ENCODE measurements at places on chromosomes 4 and X.

DNA sequence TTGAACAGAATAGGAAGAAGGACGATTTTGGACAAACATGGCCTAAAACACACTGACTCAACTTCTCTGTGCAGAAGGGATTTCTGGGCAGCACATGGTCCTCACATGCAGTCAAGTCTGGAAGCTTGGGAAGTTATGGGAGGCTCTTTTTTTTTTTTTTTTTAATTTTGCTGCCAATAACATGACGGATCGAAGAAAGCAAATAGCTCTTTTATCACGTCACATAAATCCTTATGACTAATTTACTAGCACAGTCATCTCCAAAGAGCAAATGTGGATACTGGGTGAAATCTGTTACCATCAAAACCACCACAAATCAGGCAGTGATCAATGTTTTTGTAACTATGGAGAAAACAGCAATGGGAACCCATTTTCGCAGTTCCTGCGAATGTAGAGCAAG lies 193.3 kb upstream of the FAM9B start:
- DNase-seq, result peak; percentile 5

DNA sequence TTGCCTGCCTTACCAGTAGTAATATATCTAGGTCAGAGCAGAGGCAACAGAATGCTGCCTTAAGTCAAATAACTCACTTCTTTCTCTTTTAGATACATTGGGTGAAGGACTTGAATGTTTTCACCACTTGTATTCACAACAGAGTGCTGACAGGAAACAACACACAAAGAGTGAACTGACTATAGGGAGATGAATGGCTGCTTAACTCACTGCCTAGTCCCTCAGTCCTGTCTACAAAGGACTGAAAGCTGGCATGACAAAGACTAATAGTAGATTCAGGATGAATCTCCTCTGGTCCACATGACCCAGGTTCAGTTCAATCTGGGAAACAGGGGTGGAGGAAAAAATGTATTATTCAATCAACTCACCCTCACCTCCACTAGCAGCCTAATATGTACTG lies 134.2 kb downstream of the GALNTL6 start:
- DNase-seq, result no peak

- DNase-seq, result no peak
Observed at GRCh38 chrX:70292788-70293187, 2.9 kb downstream of the KIF4A start.

GRCh38 chrX:23435108-23435507 lies 100.5 kb downstream of the PTCHD1 start:
- no peak for DNase-seq

GRCh38 chr4:128427832-128428366 lies 140.3 kb upstream of the PGRMC2 start:
- DNase-seq, result no peak

- DNase-seq, result no peak
Observed at GRCh38 chrX:117327373-117327772, 789.2 kb downstream of the KLHL13 start.

DNA sequence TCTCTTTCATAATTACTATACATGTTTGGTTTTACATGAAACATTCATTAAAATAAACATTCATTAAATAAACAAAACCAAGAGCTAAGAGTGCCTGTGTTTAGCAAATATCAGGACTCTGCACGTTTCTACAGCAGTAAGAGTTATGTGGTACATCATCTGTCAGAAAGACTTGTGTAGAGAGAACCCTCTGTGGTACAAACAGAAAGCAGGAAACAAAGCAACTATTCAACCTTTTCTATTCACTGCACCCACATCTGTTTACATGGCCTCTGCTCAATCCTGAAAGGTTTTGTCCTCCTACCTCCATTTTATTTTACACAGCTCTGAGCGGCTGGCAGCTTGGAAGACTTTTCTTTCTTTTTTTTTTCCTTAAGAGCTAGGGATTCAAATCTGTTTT lies 90.7 kb upstream of the PCDH18 start:
- no peak for DNase-seq

DNA sequence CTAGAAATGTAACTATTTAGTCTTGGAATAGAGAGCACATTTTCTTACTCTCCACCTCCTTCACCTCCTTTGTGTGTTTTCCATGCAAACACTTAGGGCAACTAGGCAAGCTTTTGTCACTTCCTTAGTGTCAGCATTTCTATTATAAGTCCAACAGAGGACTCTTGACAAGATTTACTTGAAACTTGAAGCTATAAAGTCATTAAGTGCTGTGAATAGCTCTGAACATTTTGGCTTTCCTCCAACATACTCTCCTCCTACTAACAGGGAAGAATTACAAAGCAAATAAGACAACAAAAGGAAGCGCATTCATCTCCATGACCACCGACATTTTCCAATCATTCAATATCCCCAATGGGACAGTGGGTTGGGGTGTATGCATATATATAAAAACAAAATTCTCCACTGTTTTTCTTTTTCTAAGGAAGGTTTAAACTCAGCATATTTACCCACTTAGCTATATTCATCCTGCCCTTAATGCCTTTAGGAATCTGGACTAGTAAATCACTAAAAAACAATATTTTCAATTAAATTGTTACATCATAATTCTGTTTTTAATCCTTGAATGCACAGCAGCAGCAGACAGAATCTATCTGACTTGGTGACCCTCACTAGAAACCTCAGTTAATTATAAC lies 264.6 kb downstream of the SNCA start:
- DNase-seq, result no peak

DNA sequence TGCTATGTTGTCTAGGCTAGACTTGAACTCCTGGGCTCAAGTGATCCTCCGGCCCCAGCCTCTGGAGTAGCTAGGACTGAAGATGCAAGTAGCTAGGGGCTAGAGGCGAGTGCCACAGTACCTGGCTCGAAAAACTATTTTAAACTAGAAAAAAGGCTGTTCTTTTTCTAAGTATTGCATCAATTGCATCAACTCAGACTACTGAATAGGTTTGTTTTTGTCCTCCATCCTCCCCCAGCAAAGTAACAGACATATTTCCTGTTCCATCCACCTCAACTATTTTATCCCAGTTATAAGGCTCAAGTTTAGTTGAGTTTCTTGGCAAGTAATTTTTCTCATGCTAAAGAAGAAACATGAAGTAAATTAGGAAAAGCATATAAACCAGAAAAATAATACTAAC lies 4.1 kb downstream of the SH3RF1 start:
- no peak for DNase-seq

DNA sequence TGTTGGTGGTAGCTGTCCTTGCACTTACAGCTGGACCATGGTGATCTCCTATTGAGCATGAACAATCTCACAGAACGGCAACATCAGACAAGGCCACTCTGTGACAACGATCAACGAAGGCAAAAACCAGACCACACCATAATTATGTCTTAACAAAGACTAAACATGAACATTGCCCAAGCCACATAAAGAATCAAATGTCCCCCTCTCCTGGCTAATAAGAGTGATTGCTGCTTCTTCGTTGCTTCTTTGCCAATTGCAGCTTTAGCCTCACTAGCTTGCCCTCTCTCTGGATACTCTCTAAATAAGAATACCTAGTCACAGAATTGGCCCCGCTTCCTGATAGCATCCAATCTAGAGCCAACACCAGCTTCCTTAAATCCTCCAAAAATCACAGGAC lies 41.5 kb upstream of the PGRMC1 start:
- no peak for DNase-seq

DNA sequence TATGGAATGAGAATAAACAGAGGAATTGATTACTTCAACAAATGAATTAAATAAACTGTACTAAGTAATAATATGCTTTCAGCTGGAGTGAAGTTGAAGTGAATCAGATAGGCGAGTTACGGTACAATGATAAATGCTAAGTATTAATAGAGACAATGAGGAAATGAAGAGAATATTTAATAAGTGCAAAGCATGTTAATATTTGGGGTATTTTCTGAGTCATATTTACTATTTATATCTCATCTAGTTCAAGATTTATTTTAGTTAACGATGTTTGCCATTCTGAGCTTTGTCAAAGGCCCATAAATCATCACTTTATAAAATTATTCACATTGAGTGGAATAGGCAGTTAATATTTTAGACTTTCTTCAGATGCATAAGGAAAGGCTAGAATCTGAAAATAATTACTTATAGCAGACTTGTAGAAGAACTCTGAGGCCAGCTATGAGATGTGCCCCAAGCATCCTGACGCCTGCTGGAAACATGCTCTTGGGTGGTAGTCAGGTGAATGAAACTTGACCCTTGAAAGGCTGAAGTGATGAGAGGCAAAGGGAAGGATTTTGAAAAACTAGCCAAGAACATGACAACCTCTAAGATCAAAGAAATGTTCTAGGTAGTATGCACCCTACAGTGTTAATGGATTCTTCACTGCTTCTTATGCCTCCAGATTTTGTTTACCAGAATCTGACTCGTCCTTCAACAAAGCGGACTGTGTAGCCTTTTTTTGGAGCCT lies 133.8 kb upstream of the STIM2 start:
- DNase-seq, result no peak

GRCh38 chr4:101649790-101650515 lies 140.6 kb upstream of the BANK1 start:
- DNase-seq, result no peak

GRCh38 chr4:48347282-48347921 lies 6.1 kb downstream of the SLAIN2 start:
- DNase-seq, result no peak

DNA sequence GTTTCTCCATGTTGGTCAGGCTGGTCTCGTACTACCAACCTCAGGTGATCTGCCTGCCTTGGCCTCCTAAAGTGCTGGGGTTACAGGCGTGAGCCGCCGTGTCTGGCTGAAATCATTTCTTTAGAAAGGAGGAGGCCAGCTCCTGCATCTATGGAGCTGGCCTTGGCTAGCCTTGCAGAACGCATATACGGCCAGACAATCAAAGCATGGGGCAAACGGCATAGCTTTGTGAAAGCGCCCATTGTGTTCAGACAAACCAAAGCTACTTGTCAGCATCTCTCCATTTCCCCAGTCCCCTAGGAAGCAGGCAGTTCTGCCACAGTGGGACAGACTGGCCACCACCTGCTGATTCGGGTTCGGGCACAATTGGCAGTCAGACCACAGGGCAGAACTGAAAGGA lies 48.9 kb upstream of the IQSEC2 start:
- no peak for DNase-seq

DNA sequence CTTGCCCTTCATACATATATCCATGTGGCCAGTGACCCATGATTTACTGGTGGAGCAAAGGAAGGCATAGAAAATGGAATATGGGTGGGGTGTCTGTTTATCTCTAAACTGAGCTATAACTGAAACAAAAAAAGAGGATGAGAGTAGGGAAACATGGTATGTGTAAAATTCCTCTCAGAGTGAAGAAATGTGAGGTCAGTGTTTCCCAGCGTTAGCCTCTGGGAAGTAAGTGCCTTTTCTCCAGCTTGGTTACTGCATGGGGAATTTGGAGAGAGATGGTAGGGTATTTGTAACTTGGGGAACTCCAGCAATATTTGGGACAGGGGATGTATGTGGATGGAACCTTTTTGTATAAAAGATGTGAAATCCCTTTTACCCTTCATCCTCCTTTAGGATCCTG lies 89.4 kb downstream of the AFF1 start:
- DNase-seq, result no peak

DNA sequence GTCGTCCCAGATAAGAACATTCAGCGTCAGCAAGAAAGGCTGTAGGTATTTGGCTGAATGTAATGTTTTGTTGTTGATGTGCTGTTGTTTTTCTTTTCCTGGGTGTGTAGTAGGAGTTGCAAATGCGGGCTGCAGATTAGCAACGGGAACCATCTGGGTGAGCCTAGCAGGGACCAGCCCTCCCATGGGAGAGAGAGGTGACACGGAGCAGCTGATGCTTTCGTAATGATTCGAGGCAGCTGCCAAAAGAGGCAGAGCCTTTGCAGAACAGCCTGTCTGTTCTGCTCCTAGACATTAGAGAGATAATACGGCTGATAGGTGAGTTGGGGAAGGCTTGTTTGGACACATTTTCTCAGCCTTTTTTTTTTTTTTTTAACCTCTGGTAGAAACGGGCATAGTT lies 25.3 kb downstream of the ARSF start:
- no peak for DNase-seq

- no peak for DNase-seq
Observed at GRCh38 chr4:140715119-140715518, 41.1 kb downstream of the TBC1D9 start.

DNA sequence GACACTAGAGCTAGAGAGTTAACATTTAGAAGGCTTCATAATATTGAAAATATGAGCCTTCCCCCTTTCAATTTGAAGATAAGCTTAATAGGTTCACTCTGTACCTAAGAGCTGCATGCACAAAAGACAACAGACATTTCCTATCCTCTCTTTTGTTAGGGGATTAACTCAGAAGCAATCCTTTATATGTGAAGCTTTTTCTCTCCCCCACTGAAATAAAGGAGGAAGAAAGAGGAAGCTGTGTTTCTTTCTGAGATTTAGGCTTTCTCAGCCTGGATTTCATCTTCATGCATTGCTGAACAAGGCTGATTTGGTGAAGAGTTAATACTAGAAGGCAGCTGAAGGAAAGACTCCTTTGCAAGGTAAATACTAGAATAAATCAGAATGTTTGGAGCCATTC lies 21.0 kb upstream of the CABS1 start:
- DNase-seq, result no peak

DNA sequence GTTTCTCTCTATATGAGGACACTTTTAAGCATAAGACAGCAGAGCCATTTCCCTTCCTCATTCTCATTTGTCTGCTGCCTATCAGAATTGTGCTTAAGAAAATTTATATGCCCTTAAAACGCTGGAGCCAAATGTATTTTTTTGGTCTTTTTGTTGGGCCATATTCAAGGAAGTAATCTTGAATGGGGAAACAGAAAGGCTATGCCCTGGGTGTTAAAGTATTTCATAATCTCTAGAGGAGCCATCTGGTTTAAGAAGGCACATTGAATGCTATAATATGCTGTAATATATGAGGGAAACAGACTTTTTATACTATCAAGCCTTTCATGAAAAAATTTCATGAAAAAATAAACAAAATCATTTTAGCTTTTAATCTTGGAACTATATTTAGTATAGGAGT lies 4.3 kb downstream of the DMD start:
- DNase-seq, result no peak

- no peak for DNase-seq
Observed at GRCh38 chr4:67704843-67705242, 3.9 kb upstream of the UBA6 start.

- no peak for DNase-seq
Observed at GRCh38 chr4:87041141-87041540, 106.3 kb downstream of the AFF1 start.

DNA sequence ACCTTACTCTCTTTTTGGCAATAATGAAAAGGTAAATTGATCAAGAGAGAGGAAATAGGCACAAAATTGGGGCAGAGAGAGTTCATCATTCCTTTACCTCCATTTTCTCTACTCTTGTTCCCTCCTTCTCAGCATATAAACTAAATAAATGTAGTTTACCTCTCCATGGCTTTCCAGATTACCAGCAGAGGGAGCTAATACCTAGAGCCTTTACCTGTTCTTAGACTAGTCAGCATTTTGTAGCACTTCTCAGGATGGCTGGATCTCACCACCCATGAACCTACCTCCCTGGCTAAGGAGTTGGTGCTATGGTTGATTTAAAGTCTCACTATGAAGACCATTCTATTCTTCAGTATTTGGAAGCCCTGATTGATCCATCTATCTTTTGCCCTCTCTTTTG lies 15.7 kb downstream of the OFD1 start:
- DNase-seq, result peak; percentile 62

- no peak for DNase-seq
Observed at GRCh38 chr4:23728393-23728792, 161.5 kb downstream of the PPARGC1A start.
